ENCODE measurements at places on chromosomes 16 and 17. TPM values are rescaled to one million over a fixed set of nuclear protein-coding genes. Genes with fewer than 3 reads are reported as not detected.

DNA sequence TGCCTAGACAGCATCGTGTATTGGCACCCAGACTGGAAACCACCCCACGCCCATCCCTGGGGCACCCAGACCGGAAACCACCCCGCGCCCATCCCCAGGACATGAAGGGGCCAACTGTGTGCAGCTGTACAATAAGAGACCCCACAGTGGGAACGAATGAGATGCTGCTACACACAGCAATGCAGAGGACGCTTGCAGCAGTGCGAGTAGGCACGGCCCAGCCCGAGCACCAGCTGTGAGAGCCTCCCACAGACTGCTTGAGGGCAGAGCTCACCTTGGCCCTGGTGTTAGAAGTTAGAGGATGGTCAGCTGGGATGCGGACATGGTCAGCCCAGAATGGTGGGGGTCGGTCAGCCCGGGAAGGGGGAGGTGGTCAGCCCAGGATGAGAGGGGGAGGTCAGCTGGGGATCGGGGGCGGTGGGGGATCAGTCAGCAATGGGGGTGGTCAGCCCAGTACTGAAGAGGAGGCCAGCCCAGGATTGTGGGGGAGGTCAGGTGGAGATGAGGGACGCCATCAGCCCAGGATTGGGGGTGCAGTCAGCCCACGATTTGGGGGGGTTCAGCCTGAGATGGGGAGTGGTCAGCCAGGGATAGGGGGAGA is 340.0 kb downstream of the C16orf95 start:
- no peak for DNase-seq
- no peaks in the 10 kb centered on the region for H3K36me3 ChIP-seq
- H3K27me3 ChIP-seq = no peaks in the 10 kb centered on the region
- H3K4me3 ChIP-seq = no peak overlapping the region

DNA sequence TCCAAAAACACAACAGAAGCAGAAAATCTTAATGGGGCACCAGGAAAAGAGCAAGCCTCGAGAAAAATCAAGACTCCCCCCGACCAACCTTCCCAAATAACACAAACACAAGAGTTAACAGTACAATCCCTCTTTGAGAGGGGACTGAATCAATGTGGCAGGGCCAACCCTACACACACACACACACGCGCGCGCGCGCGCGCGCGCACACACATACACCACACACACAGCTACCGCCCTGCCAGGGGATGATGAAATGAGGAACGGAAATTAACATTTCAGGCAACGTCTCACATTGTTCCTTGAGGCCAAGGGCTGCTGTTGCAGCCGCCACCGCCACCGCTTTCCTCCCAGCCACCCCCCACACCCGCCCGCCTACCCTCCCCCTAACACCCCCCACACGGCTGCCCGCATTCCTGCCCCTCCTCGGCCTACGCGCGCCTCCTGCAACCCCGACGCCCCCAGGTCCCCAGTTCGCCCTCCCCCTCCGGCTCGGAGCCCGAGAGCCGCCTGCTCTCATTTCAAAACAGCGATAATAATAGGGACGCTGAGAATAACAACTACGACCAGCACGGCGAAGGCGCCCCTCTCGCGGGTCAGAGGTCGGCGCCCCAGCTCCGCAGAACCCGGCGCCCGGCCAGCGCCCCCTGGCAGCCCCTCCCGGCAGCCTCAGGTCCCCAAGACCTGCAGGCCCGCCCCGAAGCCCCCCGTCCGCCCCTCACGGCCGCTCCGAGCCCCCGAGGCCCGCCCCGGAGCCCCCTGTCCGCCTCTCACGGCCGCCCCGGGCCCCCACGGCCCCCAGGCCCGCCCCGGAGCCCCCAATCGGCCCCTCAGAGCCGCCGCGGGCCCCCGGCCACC is 1.1 kb downstream of the ANKRD11 start:
- H3K36me3 ChIP-seq = peaks cover 30% of the 10 kb centered on the region
- H3K27me3 ChIP-seq = no peaks in the 10 kb centered on the region
- DNase-seq = peak; percentile 93
- peaks cover 67% of the 10 kb centered on the region for H3K4me1 ChIP-seq
- peak overlapping the region; percentile 87 for H3K27ac ChIP-seq

DNA sequence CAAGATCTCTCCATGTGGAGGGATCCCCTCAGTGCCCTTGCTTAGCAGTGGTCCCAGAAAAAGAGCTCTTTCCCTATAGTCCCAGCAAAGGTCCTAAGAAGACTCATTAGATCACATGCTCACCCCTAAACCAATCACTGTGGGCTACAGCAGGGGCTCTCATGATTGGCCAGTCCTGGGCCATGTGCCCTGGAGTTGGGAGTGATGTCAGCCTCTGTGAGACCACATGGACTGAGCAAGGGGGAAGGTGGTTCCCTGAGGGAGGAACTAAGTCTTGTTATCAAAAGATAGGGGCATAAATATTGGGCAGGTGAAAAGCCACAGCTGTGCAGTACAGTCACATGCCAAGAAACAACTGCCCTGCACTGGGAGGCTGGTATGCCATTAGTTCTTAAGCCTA is 51.3 kb downstream of the SCNN1B start:
- no peak for DNase-seq
- H3K36me3 ChIP-seq = no peaks in the 10 kb centered on the region

DNA sequence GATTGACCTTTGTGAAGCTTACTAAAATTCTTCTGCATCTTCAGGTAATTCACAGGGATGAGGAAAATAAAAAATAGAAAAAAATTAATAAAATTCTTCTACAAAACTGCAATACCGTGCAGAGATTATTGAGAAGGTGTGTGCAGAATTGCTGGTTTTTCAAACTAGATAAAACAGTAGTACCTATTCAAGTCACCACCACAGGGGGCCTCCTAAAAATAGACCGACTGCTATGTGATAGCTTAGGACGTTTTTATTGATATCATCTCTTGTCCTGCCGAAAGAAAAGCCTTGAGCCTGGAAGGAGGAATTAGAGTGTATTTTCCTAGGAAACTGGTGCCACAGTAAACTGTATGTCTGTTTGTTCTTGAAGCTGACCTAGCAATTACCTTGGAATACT is 325.9 kb downstream of the ZFHX3 start:
- no peaks in the 10 kb centered on the region for H3K27me3 ChIP-seq
- H3K36me3 ChIP-seq = no peaks in the 10 kb centered on the region
- H3K4me3 ChIP-seq = no peak overlapping the region
- H3K4me1 ChIP-seq = no peaks in the 10 kb centered on the region
- no peak overlapping the region for H3K27ac ChIP-seq

- H3K4me1 ChIP-seq = no peaks in the 10 kb centered on the region
- no peaks in the 10 kb centered on the region for H3K36me3 ChIP-seq
- H3K4me3 ChIP-seq = no peak overlapping the region
- no peak for DNase-seq
These were observed 17.4 kb upstream of the ZFPM1 start for GRCh38 chr16:88435437-88436355.

DNA sequence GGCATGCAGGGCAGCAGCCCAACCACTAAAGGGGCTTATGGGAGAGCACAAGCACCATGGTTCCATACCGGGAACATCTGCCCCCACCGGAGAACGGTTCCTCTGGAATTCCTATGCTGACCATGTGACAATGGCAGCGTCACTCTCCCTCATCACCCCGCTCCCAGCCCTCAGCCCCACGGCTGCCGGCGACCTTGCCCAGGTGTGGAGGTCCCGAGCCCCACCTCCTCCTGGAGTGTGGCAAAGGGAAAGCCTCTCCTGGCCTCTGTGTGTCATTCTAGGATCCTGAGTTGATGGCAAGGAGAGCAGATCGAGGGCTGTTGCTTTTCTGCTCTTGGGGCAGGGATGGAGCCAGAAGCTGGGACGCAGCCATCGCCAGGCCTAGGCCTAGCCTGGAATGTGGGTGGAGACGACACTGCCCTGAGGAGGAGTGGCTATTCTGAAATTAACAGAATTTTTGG is 17.8 kb upstream of the RNPS1 start:
- no peak overlapping the region for H3K27ac ChIP-seq
- H3K27me3 ChIP-seq = no peaks in the 10 kb centered on the region
- H3K4me3 ChIP-seq = no peak overlapping the region
- DNase-seq = no peak

DNA sequence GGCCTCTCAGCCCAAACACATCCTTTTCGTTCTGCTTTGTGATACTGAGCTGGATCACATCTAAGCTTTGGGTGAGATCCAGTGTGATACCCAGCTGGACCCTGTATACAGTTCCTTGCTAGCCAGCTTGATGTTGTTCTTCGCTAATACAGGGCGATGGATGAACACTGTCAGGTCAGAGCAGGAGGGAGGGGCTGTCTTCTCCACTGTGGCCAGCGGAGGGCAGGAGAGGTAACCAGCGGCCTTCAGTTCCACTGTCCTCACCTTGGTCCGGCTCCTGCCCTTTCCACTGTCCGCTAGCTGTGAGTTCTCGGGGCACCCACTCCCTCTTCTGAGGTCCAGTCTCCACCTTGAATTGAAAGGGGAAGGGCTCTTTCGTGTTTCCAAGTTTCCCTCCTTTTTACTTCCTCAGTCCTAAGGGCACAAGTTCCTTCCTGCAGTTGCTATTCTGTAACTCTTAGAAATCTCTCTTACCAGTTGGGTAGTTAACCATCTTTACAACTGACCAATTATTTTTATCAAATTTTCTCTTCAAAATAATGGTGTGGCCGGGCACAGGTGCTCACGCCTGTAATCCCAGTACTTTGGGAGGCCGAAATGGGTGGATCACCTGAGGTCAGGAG is 3.0 kb upstream of the ZNF213 start:
- H3K4me1 ChIP-seq = peaks cover 53% of the 10 kb centered on the region
- peak; percentile 70 for DNase-seq
- peaks cover 31% of the 10 kb centered on the region for H3K36me3 ChIP-seq
- H3K27ac ChIP-seq = no peak overlapping the region
- no peak overlapping the region for H3K4me3 ChIP-seq

GRCh38 chr17:64503821-64504768 is 2.0 kb downstream of the DDX5 start:
- peak overlapping the region; percentile 100 for H3K27ac ChIP-seq
- peaks cover 70% of the 10 kb centered on the region for H3K36me3 ChIP-seq
- H3K27me3 ChIP-seq = no peaks in the 10 kb centered on the region
- H3K4me1 ChIP-seq = peaks cover 66% of the 10 kb centered on the region

The SLC6A2 gene
- not detected for total RNA-seq

DNA sequence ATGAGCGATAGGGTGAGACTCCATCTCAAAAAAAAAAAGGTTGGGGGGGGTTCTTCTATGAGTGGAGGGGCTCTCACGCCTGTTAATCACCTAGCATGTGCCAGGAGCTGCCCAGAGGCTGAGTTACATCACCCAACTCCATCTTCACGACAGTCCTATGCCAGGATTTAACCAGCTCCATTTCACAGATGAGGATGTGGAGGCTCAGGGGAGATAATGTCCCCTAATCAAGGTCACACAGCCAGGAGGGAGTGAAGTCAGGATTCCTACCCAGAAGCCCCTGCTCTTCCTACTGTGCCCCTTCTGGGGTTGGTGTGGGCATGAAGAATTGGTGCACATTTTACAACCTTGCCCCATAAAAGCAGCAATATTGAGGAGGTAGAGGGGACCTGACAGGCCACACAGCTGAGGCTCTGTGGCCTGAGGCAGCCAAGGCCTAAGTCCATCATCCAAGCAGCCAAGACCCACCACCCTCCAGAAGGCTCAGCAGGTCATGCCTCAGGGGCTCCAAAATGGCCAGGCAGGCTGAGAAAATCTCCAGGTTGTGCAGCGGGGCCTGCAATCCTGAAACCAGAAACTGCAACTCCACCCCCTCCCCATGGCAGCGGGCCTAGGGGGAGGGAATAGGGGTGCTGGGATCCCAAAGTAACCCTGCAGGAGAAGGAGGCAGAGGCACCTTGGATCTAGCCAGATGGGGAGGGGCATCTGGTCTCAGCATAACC is 6.9 kb downstream of the PPY start:
- peaks cover 18% of the 10 kb centered on the region for H3K27me3 ChIP-seq
- H3K36me3 ChIP-seq = no peaks in the 10 kb centered on the region
- peaks cover 6% of the 10 kb centered on the region for H3K4me1 ChIP-seq
- H3K27ac ChIP-seq = no peak overlapping the region
- no peak for DNase-seq
- H3K4me3 ChIP-seq = no peak overlapping the region

DNA sequence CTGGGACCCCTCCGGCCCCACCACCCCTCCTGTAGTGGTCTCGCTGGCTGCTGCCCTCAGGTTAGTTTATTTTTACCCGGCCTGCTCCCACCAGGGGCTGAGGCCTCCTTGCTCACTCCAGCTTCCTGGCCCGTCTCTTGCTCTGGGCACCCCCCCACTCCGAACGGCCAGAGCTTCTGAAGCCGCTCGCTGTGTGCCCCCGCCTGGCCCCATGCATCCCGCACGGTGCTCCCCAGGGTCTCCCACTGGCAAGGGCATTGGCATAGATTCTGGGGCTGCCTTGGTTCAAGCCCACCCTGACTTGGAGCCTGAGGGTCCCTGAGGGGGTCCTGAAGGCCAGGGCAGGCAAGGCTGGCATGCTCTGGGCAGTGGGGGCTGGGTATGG is 186.4 kb downstream of the SEC14L1 start:
- H3K27ac ChIP-seq = peak overlapping the region; percentile 50
- no peak overlapping the region for H3K4me3 ChIP-seq
- H3K4me1 ChIP-seq = peaks cover 73% of the 10 kb centered on the region
- DNase-seq = no peak

- peaks cover 7% of the 10 kb centered on the region for H3K27me3 ChIP-seq
- H3K36me3 ChIP-seq = no peaks in the 10 kb centered on the region
- H3K4me1 ChIP-seq = no peaks in the 10 kb centered on the region
- DNase-seq = no peak
These were observed 44.5 kb upstream of the IL34 start for GRCh38 chr16:70601576-70602575.

GRCh38 chr17:9677411-9677810 is 32.1 kb downstream of the USP43 start:
- no peak overlapping the region for H3K27ac ChIP-seq
- no peak for DNase-seq
- H3K4me3 ChIP-seq = no peak overlapping the region
- no peaks in the 10 kb centered on the region for H3K4me1 ChIP-seq

The DLX4 gene
- 0.17 TPM for total RNA-seq

DNA sequence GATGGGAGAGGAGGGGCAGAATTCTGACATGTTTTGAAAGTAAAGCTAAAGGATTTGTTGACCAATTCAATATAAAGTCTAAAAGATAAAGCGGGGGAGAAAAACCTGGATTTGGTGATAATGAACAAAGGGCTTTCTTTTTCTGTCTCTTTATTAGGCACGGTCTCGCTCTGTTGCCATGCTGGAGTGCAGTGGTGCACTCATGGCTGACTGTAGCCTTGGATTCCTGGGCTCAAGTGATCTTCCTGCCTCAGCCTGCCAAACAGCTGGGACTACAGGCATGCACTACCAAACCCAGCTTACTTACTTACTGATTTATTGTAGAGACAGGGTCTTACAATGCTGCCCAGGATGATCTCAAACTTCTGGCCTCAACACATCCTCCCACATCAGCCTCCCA is 7.5 kb downstream of the CDR2 start:
- H3K36me3 ChIP-seq = peaks cover 71% of the 10 kb centered on the region
- no peaks in the 10 kb centered on the region for H3K27me3 ChIP-seq
- no peak for DNase-seq
- no peak overlapping the region for H3K4me3 ChIP-seq

GRCh38 chr16:1884155-1884760 is 12.3 kb upstream of the MEIOB start:
- H3K36me3 ChIP-seq = no peaks in the 10 kb centered on the region
- peak; percentile 16 for DNase-seq
- H3K27me3 ChIP-seq = peaks cover 3% of the 10 kb centered on the region
- no peak overlapping the region for H3K4me3 ChIP-seq

GRCh38 chr17:40450175-40450574 is 6.9 kb downstream of the IGFBP4 start:
- no peaks in the 10 kb centered on the region for H3K27me3 ChIP-seq
- peaks cover 43% of the 10 kb centered on the region for H3K36me3 ChIP-seq
- peaks cover 50% of the 10 kb centered on the region for H3K4me1 ChIP-seq
- H3K27ac ChIP-seq = no peak overlapping the region
- DNase-seq = peak; percentile 50
